ENCODE measurements at places on chromosomes 2 and 18.

GRCh38 chr2:80238692-80239469 lies 65.7 kb downstream of the LRRTM1 start:
- peak; percentile 49 for DNase-seq

GRCh38 chr18:73279498-73279897 lies 411.7 kb upstream of the NETO1 start:
- no peak for DNase-seq

- no peak for DNase-seq
These were observed 3.2 kb downstream of the KLHL14 start for GRCh38 chr18:32769586-32770053.

DNA sequence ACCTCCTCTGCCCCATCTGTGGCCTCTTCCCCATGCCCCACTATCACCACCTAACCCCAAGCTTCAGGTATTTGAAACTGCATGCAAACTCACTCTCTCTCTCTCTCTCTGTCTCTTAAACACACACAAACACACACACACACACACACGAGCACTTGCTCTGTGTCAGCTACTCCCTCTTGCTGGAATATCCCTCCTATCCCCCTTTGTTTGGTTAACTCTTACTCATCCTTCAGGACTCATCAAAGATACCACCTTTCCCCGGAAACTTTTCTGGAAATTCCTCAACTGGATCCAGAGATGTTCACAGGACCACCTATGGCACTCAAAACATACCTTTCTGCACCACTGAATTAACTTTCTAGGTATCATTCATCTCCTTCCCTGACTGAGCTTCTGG lies 222.8 kb upstream of the TMEM200C start:
- no peak for DNase-seq

GRCh38 chr18:44309185-44309584 lies 371.5 kb upstream of the SETBP1 start:
- DNase-seq, result no peak

DNA sequence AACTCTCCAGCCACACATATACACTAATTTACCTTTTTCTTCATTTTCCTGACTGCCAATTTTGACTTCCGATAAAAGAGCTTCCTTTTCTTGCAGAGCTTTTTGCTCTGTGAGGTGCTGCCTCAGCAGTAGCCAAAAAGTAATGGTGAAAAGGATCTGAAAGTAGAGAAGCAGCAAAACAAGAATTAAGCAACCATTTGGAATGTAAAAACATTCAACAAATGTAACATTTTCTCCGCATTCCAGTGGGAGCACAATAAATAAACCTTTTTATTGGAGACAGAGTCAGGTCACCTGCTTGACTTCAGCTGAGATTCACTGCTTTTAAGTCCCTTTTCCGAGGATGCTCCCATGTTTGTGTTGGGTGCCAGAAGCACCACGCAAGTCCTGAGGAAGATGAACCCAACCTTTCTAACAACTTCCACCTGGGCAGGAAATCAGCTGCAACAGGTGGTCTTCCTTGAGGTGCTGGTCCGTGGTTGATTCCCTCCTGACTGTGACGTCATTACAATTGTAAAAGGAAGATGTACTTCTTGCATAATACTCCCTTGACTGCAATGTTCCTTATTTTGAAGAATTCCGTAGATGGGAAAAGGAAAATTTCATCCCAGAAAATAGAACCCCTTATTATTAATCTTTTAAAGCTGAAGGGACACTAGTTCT lies 265.5 kb downstream of the NAPG start:
- no peak for DNase-seq

DNA sequence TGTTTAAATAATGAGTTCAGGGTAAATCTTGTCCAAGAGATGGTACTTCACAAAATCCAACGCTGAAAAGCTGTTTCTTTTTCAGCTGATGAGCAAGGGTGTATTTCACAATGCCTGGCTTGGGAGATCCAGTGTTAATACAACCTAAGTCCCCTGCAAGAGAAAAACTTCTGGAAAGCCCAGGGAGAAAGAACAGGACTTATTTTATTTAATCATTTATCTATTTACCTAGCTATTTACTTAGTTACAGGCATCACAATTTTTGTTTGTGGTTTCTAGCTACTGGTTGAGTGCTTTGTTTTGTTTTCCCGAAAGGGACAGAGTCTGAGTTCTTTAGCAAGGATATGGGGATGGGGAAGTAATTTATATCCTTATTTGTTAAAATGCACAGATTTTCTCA lies 598.2 kb upstream of the SYT4 start:
- DNase-seq, result no peak

DNA sequence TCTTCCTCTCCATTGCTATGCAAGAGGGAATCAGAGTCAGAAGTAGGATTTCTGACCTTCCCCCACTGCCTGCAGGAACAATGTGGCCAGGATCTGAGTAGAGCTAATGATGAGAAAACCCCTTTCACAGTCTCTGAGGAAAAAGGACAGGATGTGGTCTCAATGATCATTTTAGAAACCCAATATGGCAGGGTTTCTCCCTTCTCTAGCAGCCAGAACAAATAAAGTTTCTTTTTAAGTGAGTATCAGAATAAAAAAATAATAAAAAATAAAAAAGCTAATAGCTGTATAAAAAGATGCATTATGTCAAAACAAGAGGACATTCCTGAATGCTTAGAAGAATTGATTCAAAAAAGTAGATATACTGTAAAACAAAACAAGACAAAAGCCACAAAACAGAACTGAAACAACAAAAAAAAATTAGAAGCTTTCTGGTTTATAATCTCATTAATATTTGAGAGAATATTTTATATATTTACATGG lies 1124.9 kb upstream of the ZEB2 start:
- no peak for DNase-seq

- no peak for DNase-seq
These were observed 86.1 kb downstream of the L3MBTL4 start for GRCh38 chr18:6328621-6329010.

DNA sequence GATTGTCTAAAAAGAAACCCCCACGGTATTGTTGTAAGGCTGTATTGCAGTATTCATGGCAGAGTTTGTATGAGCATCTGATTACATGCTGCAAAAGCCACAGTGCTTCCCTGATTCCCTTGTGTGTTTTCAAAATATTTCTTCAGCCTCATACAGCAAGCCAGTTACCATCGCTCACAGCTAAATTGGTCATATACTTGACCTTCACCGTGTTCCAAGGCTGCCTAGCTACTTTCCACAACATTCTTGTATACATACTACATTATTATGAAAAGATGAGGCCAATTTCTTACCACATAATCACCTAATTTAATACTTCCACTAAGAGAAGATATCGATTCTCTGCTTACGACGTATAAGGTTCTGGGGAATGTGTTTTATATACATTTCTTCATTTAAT lies 576.3 kb upstream of the CNTNAP5 start:
- no peak for DNase-seq

DNA sequence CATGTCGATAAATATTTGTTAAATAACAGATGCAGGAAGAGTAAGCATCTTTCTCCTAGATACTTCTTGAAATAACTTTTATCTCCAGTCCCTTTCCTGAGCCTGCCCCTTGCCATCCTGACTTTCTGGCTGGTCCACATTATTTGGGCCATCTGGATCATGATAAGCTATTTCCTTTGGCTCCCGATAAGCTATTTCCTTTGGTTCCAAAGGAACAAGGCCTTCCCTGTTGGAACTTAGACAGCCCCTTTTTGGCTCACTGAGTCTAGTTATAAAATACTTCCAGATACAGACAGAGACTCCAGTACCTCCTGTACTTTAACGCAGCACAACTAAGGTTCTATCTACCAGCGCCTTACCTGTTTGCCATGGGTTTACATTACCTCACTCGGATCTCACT lies 205.3 kb upstream of the CCDC150 start:
- DNase-seq, result no peak

GRCh38 chr2:199128476-199129229 lies 329.1 kb downstream of the SATB2 start:
- no peak for DNase-seq

GRCh38 chr18:963276-963675 lies 58.6 kb downstream of the ADCYAP1 start:
- DNase-seq, result no peak

DNA sequence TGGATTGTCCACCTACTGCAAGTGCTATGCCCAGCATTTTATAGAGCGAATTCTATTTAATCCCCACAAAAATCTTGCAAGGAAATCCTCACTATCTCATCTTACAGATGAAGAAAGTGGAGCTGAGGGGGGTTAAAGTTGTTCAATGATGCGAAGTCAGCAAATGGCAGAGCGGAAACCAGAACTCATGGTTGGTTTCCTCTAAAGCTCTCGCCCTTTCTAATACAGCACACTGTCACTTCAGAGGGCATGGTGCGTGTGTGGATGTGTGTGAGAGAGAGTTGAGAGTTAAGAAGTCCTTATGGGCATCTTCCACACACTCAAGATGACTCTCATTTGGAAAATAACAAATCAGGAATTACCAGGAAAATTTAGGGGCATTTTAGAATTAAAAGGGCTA lies 78.4 kb downstream of the TGFA start:
- no peak for DNase-seq

All from K562 (cell line).